DMS79 (cell line): ENCODE measurements at places on chromosomes 7 and 10.

DNA sequence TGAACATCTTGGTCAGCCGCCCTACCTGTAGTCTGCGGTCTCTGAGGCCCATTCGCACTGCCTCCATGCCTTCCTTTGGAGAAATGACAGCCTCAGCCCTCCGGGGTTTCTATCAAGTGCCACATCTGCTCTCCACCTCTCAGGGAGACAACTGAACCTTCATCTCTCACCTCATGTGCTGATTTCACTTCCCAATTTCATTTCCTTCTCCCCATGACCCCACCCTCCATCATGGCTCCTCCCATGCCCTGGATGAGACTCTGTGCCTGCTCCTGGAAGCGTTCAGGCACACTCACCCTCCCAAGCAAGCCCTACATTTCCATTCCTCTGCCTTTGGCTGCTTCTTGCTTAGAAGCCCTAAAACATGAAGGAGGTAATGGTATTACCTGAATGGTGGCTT is 7.8 kb upstream of the SCD start:
- no peak for DNase-seq

DNA sequence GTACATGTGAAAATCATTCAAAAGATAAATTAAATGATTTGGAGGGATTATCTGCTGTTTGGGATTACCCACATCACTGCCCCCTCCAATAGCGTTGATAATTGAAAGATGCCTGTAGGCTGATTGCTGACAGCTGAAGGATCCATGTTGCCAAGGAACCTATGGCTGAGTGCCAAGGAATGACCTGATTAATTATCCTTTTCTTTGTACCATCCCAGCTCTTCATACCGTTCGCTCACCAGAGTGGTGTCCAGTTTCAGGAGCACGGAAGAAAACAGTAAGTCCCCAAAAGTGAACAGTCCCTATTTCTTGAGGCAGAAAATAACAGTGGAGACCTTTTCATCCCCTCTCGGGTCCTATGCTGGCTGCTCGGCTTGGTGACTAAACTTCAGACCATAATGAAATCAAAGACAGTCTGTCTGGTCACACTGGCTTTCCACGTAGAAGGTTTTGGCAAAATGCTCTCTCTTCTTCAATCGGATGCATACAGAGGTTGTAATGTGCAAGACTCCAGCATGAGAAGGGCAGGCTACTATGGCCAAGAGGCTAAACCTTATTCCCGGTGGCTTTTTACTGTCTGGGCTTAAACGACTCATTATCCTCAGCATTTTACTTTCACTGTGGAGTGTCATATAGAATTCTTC is 108.8 kb downstream of the SPAG6 start:
- DNase-seq, result no peak

DNA sequence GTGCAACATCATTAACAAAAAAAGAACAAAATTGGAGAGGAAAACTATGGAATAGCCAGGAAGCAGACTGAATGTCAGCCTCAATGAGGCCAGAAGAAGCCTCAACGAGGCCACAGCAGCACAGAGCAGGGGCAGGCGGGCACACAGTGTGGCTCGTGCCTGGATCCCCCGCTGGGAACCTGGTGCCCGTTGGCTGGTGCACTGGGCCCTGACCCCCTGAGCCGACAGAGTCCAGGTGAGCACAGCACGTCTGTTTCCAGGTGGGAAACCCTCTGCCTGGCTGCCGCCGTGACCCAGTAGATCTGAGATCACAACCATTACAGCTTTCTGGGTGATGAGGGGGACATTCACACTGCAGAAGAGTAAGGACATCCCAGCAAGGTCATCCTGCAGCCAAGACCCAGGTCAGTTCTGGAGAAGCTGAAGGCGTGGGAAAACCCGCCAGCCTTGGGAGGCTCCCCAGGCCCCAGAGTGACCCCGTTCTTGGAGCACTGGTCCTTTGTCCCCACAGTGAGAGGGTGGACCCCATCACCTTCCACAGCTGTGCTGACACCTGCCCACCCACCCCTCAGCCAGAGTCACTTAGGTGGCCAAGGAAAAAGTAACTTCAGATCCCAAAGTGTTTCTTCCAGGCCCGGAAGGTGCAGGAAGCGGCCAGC is 222.1 kb downstream of the ADARB2 start:
- DNase-seq, result no peak

- peak; percentile 29 for DNase-seq
Measured at GRCh38 chr10:101062232-101063049, 652 bp downstream of the KAZALD1 start.

- DNase-seq, result no peak
Measured at GRCh38 chr7:151920488-151920887, 35.8 kb upstream of the GALNTL5 start.

- no peak for DNase-seq
Measured at GRCh38 chr7:157773361-157773760, 436.6 kb downstream of the DNAJB6 start.

GRCh38 chr10:67606572-67606971 is 89.4 kb downstream of the CTNNA3 start:
- DNase-seq, result no peak

GRCh38 chr10:132986978-132987377 is 44.6 kb upstream of the CFAP46 start:
- no peak for DNase-seq

GRCh38 chr7:66630531-66630930 is 1.9 kb downstream of the KCTD7 start:
- DNase-seq, result no peak

- DNase-seq, result no peak
Measured at GRCh38 chr7:29806995-29807841, 910 bp downstream of the WIPF3 start.

DNA sequence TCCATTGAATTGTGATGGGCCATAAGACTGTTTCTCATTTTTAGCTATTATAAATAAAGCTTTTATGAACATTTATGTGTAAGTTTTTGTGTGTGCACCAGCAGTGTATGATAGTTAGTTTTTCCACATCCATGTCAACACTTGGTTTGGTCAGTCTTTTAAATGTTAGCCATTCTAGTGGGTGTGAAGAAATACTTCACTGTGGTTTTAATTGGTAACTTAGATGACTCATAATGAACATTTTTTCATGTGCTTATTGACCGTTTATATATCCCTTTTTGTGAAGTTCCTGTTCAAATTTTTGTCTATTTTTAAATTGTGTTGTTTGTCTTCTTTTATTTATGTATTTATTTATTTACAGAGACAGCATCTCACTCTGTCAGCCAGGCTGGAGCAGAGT is 23.6 kb upstream of the PDK4 start:
- DNase-seq, result no peak

GRCh38 chr7:91357379-91357778 is 93.1 kb downstream of the FZD1 start:
- no peak for DNase-seq

DNA sequence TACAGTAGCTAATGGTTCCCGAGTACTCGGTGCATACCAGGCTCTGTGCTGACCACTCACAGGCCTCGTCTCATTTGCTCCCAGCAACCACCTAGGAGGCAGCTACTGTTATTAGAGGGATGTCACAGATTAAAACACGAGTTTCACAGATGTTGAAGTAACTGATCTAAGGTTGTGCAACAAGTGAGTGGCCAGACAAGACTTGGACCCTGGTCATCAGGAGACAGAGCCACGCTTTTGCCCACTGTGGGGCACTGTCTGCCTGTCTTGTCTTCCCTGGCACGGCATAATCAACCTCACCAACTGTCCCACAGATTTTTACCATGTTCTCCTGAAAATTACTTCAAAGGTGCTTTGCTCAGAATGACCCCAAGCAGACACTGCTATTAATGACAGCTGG is 111.6 kb upstream of the HABP2 start:
- no peak for DNase-seq

GRCh38 chr10:91313796-91314485 is 93.5 kb downstream of the PCGF5 start:
- DNase-seq, result no peak

DNA sequence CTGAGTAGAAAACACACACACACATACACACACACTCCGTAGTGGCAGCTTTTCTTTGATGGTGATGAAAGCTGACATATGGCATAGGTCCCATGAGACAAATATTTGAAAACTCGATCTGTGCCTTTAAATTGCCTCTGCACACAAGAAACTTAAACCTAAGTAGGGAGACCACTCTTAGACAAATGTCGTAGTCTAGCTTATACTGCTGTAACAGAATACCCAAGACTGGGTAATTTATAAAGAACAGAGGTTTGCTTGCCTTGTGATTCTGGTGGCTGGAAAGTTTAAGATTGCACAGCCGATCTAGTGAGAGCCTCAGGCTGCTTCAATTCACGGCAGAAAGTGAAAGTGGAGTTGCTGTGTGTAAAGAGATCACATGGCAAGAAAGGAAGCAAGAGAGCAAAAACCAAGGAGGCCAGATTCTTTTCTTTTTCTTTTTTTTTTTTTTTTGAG is 489.4 kb upstream of the SORCS1 start:
- DNase-seq, result no peak

GRCh38 chr7:34124765-34125164 is 219.4 kb downstream of the BMPER start:
- no peak for DNase-seq

GRCh38 chr7:11517853-11518252 is 314.1 kb downstream of the THSD7A start:
- DNase-seq, result no peak

- no peak for DNase-seq
Measured at GRCh38 chr7:26705567-26705966, 158.8 kb downstream of the SKAP2 start.

DNA sequence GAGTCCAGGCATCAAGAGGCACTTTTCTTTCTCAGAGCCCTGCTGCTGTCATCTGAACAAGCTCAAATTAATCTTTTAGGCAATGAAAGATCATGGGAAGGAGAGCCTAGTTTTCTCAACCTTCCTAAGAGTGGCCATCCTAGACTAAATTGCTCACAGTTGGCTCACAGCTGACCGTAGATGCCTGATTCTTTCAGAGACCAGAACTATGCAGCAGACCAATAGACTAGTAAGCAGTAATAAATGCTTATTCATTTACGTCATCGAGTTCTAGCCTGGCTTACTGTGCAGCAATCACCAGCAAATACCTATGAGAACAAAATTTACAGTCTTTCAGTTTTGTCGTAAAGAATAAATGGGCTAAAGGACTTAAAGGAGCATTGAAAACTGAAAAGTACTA is 602.9 kb upstream of the GHITM start:
- DNase-seq, result no peak

- DNase-seq, result no peak
Measured at GRCh38 chr7:131075406-131075805, 252.3 kb upstream of the MKLN1 start.

DNA sequence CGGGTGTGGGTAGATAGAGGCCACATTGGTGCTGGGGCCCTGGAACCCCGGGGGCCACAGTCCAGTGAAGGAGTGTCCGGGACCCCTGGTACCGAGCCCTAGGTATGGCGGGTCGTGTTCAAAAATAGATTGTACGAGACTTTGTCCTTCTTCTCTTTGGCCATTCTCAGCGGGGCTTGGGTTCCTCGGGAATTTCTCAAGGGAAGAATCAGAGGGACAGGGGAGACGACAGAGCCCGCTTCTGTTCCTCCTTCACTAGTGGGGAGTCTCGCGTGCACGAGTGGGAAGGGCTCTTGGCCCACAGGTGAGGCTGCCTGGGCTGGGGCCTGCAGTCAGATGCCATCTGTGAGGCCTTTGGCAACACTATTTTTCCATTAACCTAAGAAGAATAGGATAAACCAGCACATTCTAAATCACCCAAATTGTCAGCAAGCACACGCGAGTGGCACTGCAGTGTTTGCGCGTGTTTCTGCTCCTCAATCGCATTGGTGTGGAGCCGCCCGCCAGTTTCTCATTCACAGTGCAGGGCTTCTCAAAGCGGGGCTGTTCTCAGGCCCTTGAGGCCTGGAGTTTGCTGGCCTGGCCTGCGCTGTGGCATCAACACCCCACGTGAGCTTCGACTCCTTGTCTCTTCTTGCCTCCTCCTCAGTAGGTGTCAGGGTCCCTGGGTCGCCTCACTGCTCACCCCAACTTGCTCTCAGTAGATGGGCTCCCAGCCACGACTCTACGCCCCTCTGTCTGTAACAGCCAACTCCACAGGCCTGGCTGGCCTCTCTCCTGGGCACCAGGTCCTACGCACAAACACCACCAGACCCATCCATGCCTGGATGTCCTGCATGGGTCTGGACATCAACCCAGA is 187.6 kb upstream of the SHH start:
- DNase-seq, result no peak

GRCh38 chr10:132394201-132394811 is 2.7 kb upstream of the PWWP2B start:
- no peak for DNase-seq

DNA sequence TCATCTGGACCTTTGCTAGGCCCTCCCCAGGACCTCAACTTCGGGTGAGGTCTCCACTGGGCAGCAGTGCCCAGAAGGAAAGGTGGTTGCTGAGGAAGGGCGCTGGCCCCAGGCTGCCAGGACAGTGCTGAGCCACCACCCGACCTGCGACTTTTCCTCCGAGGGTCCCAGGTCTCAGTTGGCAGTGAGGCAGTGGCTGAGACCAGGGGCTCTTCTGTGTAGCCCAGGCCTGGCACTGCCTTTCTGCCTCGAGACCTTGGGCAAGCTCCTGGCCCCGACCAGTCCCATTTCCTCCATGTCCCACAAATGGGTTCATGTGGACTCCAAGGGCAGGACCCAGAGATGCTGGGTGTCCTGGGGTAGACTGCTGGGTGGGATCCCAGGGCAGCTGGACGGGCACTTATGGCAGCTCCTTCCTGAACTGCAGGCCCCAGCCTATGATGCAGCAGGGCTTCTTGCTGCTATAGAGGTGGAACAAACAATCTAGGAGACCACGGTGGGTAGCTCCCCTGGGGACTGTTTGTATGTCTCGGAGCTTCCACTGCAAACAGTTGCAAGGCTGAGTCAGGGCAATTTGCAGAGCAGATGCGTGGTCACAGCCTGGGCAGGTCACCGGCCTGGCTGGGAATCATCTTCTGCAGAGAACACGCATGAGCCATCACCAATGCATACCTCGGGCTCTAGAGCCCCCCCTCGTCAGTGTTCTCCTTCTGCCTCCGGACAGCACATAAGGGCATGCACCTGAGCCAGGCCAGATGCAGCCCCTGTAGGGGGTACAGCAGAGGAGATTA is 17.9 kb upstream of the LRRC18 start:
- DNase-seq, result no peak
